ENCODE measurements at places on chromosomes 5 and 9.

DNA sequence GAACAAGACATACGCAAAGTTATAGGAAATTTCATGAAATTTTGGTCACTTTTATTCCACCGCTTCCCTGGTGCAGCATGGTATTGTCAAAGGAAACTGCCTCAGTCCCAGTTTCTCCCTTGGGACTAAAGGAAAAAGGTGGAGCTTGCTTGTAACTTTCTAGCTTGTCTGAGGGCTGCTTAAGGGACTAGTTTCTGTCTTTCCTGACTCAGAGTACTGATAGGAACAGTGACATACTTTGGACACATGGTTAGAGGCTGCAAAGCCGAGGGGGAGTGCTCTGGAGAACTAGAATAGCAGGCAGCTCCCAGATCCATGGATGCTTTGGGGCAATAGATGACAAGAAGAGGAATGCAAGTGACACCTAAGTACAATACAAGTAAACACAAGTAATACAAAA is 136.7 kb downstream of the CDC42SE2 start:
- DNase-seq, result no peak

DNA sequence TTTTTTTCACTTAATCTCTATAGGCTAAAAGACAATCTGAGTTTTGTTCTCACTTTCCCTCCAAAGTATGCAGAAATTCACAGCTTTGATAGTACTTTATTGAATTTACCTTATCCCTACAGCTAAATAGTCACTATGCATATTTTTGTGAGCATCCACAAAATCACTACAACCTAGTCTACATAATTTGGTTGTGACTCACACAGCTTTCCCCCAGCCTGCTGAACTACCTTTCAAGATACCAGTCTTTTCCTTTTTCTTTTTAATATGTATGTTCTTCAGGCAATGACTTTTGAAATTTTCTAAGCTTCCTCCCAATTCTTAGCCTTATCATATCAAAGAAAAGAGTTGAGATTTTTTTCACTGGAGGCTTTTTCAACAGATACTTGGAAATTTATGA is 347.3 kb upstream of the CDH6 start:
- no peak for DNase-seq

DNA sequence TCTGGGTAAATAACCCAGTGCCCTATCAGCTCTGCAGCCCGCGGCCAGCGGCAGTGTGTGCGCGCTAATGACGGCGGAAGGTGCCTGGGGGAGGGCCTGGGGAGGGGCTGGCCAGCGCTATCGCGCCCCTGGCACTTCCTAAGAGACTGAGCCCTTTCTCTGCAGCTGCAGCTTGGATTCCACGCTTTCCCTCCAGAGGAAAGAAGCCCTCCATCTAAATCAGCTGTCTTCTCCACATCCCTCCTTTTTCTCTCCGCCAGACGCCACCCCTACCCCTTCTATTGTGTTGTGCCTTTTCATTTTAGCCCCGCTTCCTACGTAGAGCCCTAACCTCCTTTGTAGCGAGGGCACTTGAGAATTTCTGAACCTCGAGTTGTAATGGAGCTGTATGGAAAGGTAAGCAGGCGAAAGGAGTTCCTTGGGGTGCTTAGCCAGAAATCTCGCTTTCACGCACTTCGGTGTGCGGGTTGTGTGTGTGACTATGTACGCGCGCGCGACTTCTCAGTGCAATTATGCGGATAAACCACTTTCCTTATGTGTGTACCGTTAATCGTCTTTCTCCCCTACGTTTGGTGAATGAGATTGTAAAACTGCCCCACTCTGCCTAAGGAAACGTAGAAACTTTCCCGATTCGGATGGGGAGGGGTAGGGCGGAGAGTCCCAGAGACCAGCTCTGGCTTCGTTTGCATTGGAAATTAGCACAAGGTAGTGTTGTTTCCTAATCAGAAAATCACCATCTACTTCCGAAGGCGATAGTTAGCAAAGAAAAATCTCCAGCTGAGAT is 664 bp upstream of the RAB3C start:
- peak; percentile 50 for DNase-seq

- DNase-seq, result no peak
Measured at GRCh38 chr5:79544131-79544530, 30.2 kb upstream of the HOMER1 start.

DNA sequence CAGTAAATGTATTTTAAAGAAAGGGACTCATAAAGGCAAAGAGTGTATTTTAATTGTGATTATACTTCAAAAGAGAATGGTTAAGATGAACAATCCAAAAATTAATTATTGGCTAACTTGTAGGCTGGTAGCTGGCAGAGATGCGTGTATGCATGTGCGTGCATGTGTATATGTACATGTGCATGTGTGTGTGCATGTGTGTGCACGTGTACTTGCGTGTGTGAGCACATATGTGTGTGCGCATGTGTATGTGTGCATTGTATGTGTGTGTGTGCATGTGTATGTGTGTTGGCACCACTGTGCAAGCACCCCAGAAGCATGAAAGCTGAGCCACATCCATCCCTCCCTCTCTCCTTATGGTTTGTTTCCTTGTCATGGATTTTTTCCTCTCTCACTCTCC is 83.0 kb upstream of the SLC1A3 start:
- no peak for DNase-seq
